Ascending aorta (tissue), 2 donors: ENCODE measurements at places on chromosomes 2 and 18.

- DNase-seq = no peak
These were observed 64.9 kb upstream of the TTC27 start for GRCh38 chr2:32562906-32563305.

DNA sequence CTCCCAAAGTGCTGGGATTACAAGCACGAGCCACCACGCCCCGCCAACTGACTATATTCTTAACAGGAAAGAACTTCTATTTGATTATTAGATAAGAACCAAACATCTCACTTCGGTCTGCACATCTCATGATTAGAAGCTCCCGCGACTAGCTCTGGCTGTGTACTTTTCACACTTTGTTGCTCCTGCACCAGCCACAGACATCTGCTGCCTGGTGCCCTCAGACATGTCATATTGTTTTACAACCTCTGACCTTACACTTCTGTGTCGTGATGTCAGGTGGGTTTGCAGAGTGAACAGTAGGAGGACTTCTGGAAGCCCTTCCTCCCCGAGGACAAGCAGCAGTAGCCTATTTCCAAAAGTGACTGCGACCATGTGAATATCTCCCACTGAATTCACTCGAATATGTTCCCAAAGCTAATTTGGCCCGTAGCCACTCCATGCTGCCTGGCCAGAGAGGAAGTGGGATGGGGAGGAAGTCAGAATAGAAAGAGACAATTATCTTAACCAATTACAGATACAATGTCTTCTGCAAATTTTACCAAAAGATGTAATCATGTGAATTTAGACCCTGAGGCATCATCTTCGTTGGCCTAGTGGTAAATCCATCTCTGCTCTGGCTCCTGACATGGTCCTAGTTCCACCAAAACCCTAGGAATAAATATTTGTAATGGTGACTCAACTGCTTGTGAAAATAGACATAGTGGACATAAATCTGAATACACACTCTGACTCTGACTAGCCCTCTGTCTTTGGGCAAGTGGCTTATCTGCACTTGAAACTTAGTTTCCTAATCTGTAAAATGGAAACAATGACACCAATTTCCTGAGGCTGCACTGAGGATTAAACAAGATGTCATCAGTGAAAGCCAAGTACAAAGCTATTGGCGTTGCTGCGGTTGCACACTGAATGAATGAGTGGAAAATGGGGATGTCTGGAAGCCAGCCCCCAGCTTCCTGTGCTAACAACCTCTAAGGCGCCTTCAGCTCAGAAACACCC lies 406.1 kb downstream of the LRATD1 start:
- DNase-seq = no peak

DNA sequence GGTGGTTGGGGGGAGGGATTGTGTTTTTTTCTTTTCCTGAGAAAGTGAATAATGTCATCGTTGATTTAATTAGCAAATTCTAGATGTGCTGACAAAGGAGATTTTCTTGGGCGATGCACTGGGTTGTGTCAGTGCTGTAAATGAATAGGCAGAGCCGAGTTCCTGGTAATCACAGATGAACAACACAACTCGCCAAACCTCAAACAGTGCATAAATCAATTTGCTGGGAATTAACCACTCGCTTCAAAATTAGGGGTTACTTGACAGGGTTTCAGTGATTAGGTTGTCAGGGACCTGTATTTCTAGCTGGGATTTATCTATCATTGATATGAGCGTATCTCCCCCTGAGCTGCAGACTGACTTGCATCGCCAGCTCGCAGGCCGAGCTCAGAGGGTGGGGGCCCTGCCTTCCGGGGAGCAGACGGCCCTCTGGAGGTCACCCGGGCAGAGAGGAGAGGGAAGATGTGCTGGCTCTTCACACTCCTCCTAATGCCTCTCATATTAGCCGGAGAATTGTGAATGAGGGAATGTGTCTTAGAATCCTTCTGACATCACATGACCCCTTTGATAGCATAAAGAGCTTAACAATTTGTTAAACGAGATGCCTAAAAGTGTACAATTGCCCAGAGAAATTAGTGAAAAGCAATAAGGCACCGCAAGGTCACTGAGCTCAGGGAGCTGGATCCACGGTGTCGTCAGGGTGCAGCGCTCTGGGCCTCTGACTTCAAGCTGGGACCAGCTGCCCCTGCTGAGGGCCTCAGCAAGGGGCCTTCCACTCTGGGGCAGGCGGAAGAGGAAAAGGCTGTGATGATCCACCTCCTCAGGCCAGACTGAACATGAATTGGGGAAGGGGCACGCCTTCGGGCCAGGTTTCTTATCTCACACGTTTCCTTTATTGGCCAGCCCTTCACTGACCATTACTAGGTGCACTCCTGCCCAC lies 48.9 kb downstream of the SMIM21 start:
- no peak for DNase-seq

DNA sequence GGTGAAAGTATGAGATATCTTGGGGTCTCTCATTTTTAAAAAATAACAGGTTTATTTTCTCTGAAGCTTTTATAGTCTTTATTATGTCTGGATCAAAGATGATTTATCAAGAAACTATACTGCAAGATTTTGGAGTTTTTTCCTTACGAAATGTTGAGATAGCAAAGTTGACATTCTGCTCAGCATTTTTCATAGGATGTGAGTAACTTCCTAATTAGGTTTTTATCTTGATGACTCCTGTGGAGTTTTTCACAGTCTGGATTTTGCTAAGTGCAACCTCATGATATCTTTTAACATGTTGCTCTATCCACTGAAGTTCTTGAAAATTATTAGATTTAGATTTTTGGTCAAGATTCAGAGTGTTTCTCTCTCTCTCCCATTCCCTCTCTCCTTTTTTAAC lies 17.8 kb downstream of the TCF7L1 start:
- no peak for DNase-seq

- no peak for DNase-seq
These were observed 148.0 kb downstream of the TPO start for GRCh38 chr2:1561259-1561658.

GRCh38 chr2:114252713-114253112 lies 189.7 kb upstream of the DPP10 start:
- DNase-seq = no peak
